ENCODE measurements at places on chromosomes 7 and 10. TPM values are rescaled to one million over a fixed set of nuclear protein-coding genes. Genes with fewer than 3 reads are reported as not detected.

Gene LAMB1
- 0.17 TPM for total RNA-seq

Gene ELN
- not detected for total RNA-seq

Gene TUBB8
- not detected for total RNA-seq

DNA sequence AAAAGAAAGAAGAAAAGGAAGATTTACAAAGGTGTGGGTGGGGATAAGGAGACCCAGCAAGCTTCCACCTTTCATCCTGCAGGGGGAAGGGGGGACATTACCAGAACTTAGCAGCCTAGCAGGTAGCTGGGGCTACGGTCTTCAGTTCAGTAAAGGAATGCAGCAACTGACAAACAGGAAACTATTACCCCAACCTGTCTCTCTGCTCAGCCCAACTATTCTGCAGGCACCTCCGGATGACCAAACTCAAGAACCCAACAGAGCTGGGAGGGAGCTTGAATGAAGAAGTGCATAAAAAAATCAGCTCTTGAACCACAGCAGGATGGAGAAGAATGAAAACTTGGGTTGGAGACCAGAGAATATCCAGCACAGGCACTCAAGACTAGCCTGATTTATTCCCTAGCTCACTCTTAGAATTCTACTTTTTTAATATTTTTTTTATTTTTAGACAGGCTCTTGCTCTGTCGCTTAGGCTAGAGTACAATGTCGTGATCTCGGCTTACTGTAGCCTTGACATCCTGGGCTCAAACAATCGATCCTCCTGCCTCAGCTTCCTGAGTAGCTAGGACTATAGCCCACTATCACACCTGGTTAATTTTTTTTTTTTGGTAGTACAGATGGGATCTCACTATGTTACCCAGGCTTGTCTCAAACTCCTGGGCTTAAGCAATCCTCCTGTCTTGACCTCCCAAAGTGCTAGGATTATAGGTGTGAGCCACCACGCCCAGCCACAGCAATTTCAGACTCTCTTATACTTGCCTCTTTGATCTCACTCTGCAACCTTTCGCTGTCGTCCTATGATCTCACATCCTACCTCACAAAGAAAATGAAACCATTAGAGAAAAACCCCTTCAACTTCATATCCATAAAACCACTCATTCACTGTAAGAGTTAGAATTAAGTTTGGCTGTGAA lies 18.5 kb upstream of the C10orf67 start:
- DNase-seq = peak; percentile 16

GRCh38 chr7:157006205-157006747 lies 4.2 kb downstream of the MNX1 start:
- DNase-seq = no peak

DNA sequence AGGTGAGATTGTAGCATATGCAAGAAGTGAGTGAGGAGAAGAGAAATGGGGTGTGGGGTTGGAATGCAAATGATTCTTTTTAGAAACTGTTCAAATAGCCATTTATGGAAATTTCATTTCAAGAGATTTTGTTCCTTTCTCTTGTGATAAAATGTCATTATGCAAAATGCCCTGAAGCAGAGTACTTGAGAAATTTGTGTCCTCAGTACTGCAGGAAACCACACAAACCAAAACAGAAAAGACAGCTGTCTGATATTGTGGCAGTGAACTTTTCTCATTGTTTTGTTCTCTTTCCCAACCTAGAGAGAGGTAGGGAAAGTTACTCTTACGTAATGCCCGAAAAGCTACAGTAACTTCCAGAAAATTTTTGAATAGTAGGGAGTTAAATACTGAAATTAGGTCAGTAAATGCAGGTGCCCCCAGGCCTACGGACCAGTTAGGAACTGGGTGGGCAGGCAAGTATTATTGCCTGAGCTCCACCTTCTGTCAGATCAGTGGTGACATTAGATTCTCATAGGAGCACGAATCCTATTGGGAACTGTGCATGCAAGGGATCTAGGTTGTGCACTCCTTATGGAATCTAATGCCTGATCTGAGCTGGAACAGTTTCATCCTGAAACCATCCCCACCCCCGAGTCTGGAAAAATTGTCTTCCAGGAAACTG lies 34.0 kb downstream of the DLD start:
- DNase-seq = no peak

DNA sequence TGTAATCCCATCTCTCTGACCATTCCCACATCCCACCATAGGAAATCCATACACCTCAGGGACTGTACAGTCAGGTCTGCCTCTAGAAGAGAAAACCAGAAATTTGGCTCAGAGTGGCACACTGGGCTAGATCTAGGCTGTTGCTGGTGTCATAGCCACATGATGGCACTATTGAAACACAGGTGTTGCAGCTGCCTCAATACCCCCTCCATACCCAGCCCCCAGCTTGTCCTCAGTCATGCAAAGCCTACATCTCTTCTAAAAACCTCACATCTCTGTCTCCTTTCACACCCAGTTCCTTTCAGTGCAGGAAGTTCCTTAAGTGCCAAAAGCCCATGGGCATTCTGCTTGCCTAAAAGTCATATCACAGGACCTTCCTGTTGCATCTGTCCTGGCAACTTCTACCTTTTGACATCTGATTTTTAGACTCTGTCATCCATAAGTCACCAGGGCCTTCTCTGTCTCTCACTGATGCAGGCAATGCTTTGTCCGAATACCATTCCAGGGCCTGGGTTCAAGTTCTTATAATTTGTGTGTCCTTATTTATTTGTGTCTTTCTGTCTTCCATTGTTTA lies 27.0 kb upstream of the HIBADH start:
- peak; percentile 78 for DNase-seq

- no peak for DNase-seq
Measured at GRCh38 chr7:22879709-22880306, 57.2 kb upstream of the TOMM7 start.

All from OCI-LY7 (cell line).